ENCODE measurements at places on chromosomes 2 and 18.

DNA sequence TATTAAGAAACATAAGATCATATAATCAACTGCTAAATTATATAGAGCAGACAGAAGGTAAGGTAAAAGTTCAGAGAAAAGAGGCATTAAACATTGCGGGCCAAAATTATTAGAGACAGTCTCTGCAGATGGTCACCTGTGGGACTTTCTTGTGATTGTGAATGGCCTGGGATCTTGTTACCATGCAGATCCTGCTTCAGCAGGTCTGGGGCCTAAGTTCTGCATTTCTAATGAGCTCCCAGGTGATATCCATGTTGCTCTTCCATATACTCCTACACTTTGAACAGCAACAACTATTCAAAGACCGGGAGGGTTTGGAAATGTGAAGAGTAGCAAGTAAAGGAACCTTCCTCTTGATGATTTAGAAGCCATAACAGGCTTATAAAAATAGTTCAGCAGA is 8.5 kb upstream of the ETAA1 start:
- no peak for DNase-seq

DNA sequence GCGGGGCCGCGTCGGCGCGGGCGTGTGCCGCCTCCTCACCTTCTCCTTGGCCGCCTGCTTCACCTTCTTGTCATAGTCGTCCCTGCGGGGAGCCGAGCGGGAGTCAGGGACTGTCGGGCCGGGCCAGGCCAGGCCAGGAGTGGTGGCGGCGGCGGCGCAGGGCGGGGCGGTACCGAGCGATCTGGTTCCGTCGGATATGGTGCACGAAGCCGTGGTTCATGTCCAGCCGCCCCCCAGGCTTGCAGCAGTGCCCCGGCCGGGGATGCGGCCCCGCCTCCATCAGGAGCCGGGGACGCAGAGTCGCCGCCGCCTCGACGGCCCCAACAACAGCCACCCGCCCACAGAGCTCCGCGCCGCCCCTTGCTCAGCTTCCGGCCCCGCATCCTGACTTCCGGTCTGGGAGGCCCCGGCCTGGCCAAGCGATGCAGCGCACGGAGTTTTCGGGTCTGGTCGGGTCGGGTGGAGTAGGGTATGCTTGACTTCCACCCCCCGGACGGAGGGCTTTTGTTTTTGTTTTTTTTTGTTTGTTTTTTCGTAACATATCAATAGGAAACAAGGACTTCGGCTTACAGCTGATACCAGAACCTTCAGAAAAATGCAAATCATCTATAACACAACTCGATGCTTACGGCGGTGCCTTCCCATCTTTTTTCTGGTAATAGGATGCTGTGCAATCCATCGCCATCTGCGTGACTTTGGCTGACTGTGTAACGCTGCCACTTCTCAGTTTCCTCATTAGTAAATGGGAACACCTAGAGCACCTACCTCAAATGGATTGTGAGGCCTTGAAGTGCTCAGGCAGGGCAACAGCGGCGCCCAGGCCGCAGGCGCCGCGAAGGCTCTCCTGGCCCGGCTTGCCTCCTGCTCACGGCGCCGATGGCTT is at the start of gene C2orf68:
Gene C2orf68, minus strand, starts transcription at position 362 of the 883 bp plus-strand sequence. Its CDS starts 82 bp downstream, at position 280.
- DNase-seq, result peak; percentile 65

GRCh38 chr2:181163139-181163538 is 182.7 kb downstream of the UBE2E3 start:
- DNase-seq, result no peak

DNA sequence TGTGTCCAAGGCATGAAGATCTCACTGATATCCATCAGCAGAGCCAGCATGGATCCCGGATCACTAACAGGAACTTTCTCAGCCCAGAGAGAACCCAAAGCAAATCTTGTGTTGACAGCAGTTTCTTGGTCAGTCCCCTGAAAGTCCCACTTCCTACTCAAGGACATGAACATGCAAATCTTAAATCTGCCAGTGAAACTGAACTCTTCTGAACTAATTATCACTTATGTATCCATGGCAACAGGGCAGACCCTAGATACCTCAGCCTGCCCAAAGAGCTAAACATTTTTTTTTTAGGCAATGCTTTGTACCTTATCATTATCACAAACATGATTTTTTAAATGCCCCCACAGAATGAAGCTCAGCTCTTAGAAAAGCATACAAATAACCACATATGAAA is 127.8 kb upstream of the DDX18 start:
- DNase-seq, result no peak

GRCh38 chr2:167134381-167135072 is 246.2 kb downstream of the XIRP2 start:
- DNase-seq, result no peak

DNA sequence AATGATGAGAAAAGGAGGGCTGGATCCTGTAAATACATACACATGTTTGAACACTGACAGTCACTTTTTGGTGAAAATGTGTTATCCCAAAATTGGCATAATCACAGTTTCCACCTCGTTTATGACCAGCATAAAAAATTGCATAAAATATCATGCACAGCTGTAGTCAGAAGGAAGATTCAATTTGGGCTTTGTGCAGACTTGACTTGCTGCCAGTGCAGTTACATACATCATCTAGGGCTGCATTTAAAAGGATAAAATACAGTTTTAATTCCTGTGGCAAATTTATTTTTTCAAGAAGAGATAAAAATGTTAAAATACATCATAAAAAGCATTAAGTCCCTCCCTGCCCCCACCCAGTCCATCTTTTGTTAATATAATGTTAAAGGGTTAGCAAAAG is 103.8 kb downstream of the VWC2L start:
- DNase-seq, result no peak

- no peak for DNase-seq
These were observed 18.6 kb downstream of the THADA start for GRCh38 chr2:43576981-43577892.

GRCh38 chr2:64859312-64860212 is 129.6 kb upstream of the SLC1A4 start:
- no peak for DNase-seq

- DNase-seq, result no peak
These were observed 778.5 kb upstream of the FANCL start for GRCh38 chr2:59019566-59020159.

DNA sequence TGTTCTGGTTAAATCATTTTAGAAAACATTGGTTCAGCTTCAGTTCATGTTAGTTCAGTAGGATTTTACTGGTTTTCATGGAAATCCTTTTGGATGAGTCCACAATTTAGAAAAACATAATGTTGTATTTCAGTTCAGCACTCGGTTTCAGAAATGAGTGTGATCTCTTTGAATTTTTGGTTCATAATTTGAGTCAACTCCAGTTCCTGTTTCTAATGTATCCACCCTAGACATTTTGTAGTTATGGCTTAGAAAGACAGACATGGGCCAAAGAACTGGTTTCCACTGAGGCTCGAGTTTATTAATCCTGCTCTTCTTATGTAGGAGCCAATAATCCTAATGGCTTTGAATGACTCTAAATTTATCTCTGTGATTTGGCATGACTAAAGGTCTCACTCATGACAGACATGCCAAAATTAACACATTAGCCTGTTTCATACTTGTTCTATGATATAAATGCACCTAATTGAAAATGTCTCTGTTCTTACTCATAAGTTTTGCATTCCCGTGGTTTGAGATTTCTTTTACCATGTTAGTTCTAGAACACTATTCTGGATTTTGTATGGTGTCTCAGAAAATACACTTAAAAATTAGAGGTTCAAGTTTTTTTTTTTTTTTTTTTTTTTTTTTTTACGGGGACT is 82.3 kb upstream of the SPRED2 start:
- no peak for DNase-seq

DNA sequence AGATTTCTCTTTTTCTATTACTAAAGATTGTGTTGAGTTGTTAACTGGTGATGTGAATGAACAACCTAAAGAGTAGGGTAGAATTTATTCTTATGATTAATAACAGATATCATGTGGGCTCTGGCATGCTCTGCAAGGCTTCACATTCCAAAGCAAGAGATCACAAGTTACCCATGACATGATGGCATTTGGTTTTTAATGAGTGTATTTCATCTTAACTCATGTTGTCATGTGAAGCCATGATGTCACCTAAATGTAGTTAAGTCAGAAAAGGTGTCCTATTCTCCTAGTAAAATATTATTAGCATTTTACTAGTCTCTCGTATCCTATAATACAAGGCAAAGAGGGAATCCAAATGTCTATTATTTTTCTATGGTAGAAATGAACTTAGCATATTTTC is 678.0 kb downstream of the ARHGAP15 start:
- DNase-seq, result no peak

DNA sequence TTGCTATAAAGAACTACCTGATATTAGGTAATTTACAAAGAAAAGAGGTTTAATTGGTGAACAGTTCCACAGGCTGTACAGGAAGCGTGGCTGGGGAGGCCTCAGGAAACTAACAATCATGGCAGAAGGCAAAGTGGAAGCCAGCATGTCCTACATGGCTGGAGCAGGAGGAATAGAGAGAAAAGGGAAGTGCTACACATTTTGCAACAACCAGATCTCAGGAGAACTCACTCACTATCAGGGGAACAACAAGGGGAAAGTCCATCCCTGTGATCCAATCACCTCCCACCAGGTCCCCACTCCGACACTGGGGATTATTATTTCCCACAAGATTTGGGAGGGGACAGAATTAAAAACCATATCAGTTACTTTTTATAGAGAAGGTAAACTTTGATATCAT is 273.5 kb upstream of the MMADHC start:
- no peak for DNase-seq

DNA sequence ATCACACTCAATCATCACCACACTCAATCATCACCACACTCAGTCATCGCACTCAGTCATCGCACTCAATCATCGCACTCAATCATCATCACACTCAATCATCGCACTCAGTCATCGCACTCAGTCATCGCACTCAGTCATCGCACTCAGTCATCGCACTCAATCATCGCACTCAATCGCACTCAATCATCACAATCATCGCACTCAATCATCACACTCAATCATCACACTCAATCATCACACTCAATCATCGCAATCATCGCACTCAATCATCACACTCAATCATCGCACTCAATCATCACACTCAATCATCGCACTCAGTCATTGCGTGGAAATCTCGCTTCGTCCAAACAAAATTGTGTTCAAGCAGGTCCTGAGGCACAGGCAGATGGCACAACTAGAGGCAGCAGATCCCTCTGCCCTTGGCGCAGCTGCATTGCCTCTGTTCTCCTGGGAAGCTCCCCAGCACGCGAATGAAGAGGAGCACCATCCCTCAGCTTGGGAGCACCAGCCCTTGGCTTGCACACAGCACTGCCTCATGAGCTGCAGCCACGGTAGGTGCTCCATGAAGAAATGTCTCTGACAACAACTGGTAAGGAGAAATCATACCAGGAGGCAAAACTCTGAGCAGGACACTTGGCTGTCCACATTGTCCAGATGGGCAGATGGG is 108.1 kb downstream of the EIPR1 start:
- no peak for DNase-seq

DNA sequence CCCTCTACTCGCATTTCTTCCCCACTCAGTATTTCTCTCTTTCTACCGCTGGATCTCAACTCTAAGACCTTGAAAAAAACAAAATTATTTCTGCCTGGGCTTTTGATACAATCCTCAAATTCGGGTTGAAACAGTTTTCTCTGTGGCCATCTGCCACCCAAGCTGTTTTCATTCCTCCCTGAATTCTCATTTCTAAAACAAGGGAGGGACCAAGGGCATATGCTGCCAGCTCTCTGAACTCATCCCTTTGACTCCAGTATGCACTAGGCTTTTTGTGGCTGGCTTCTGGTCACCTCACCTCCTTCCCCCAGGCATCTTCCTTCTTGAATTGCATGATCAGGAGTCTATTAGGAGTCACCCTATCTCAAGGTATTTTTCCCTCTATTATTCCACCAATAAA is 49.5 kb downstream of the CCDC148 start:
- no peak for DNase-seq

All from stimulated activated CD4-positive, alpha-beta T cell treated with anti-CD3 and anti-CD28 coated beads, Interleukin-1b, Interleukin-23, amount 100 ng/mL, for 1 hour (primary cell).